ENCODE measurements at places on chromosomes 6 and 20.

DNA sequence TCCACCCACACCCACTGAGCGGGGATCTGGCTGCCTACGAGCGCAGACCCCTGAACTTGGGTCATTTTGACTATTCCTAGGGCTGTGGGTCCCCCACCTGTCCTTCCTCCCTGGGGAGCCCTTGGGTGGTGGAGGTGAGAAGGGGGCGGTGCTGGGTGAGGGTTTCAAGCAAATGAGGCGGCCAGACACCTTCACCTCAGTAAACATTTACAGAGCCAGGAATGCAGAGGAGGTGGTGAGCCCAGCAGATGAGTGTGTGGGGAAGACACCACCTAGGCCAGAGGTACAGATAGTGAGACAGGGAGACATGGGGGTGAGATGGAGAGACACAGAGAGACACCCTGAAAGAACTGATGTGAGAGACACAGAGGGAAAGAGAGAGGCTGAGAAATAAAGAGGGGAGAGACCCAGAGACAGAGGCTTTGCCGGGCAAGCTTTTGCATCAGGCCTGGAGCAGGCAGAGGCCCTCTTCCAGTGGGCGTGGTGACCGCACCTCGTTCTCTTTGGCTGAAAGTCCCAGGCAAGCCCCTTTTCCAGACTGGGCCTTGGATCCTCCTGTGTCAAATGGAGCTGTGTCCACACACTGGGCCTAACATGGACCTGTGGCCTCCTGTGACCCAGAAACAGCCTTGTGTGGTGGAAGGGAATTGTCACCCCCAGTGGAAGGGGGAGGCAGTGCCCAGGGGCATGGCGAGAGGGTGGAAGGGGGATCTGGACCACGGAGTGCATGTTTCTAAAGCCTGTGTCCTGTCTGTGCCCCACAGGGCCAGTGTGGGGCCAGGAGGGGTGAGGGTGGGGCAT, 29.7 kb downstream of the CEBPB start:
- no peaks in the 10 kb centered on the region for H3K27me3 ChIP-seq
- H3K4me1 ChIP-seq = peaks cover 5% of the 10 kb centered on the region

DNA sequence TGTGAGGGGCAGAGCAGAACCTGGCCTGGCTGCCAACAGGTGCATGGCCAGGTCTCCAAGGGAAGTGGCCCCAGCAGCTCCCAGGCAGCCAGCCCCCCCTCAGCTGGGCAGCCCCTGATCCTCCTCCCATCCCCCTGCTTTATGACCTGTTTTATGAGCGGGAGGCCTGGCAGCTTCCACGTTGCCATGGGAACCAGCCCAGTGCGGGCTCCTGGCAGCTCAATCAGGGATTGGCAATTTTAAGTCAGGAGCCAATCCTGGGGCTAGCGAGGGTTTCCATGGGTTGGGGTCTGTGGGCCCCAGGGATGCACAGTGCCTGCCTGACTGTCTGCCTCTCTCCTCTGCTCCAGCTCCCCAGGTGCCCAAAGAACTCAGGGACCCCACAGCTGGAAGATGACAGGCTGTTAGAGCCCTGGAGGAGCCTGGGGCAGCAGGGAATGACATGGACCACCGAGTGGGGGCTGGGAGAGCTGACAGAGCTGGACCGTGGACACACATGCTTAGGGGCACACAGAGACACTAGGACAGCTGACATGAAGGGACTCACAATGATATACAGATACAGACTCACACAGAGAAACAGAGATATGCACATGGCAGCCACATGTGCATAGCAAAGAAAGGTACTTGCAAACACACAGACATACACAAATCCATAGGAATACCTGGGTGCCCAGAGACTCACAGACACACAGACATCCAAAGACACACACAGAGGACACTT, 56.5 kb upstream of the SIRPA start:
- H3K27ac ChIP-seq = no peak overlapping the region
- DNase-seq = no peak
- H3K36me3 ChIP-seq = no peaks in the 10 kb centered on the region

DNA sequence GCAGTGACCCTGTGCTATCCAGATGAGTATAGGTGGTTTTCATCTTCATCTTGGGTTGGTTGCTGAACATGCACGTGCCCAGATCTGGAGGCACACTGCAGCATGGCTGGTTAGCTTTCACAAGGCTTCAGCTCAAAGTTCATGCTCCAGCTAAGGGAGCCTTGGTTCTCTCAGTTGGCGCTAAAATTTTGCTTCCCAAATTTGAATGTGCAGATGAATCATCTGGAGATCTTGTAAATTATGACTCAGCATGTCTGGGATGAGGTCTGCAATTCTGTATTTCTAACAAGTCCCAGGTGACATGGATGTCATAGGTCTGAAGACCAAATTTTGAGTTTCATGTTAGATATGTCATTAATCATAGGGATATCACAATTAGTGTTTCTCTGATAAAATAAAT, 230.8 kb downstream of the FOXA2 start:
- no peaks in the 10 kb centered on the region for H3K4me1 ChIP-seq
- H3K27ac ChIP-seq = no peak overlapping the region
- no peak for DNase-seq
- no peak overlapping the region for H3K4me3 ChIP-seq
- H3K36me3 ChIP-seq = no peaks in the 10 kb centered on the region

- H3K27me3 ChIP-seq = no peaks in the 10 kb centered on the region
- peak overlapping the region; percentile 48 for H3K27ac ChIP-seq
- H3K4me3 ChIP-seq = no peak overlapping the region
- peaks cover 8% of the 10 kb centered on the region for H3K4me1 ChIP-seq
Measured at GRCh38 chr6:7243179-7243981, 69.6 kb downstream of the SSR1 start.

- H3K4me3 ChIP-seq = no peak overlapping the region
- H3K27ac ChIP-seq = no peak overlapping the region
- H3K36me3 ChIP-seq = no peaks in the 10 kb centered on the region
- H3K4me1 ChIP-seq = peaks cover 17% of the 10 kb centered on the region
- no peaks in the 10 kb centered on the region for H3K27me3 ChIP-seq
- no peak for DNase-seq
Measured at GRCh38 chr20:36607586-36608387, 2.2 kb downstream of the RAB5IF start.

GRCh38 chr6:16698997-16699868, 62.0 kb downstream of the ATXN1 start:
- no peak for DNase-seq
- no peak overlapping the region for H3K4me3 ChIP-seq
- H3K4me1 ChIP-seq = peaks cover 23% of the 10 kb centered on the region
- peak overlapping the region; percentile 7 for H3K27ac ChIP-seq
- H3K36me3 ChIP-seq = no peaks in the 10 kb centered on the region
- no peaks in the 10 kb centered on the region for H3K27me3 ChIP-seq

GRCh38 chr6:167285077-167285770, 5.9 kb upstream of the UNC93A start:
- H3K27ac ChIP-seq = no peak overlapping the region
- H3K4me3 ChIP-seq = no peak overlapping the region
- no peak for DNase-seq
- no peaks in the 10 kb centered on the region for H3K4me1 ChIP-seq

DNA sequence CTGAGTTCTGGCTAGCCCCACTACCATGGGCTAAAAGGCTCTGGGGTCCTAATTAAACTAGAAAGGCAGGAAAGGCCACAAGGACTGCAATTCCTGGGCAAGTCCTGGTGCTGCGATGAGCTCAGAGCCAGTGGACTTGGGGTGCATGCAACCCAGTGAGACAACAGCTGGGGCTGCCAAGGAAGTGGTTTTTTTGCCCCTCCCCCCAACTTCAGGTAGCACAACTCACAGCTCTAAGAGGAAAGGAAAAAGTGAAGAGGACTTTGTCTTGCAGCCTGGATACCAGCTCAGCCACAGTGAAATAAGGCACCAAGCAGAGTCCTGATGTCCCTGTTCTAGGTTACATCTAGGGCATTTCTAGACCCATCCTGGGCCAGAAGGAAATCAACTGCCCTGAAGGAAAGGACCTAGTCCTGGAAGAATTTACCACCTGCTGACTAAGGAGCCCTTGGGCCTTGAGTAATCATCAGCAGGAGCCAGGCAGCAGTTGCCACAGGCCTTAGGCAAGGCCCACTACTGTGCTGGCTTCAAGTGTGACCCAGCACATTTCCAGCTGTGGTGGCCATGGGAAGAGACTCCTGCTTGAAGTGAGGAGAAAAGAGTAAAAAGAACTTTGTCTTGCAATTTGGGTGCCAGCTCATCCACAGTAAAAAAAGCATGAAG, 358.4 kb downstream of the BTBD3 start:
- DNase-seq = no peak
- no peaks in the 10 kb centered on the region for H3K4me1 ChIP-seq
- no peaks in the 10 kb centered on the region for H3K36me3 ChIP-seq
- no peak overlapping the region for H3K4me3 ChIP-seq
- no peaks in the 10 kb centered on the region for H3K27me3 ChIP-seq

All from adrenal gland (tissue), 19 donors.